Left renal pelvis (tissue), 4 donors: ENCODE measurements at places on chromosomes 11 and 22.

DNA sequence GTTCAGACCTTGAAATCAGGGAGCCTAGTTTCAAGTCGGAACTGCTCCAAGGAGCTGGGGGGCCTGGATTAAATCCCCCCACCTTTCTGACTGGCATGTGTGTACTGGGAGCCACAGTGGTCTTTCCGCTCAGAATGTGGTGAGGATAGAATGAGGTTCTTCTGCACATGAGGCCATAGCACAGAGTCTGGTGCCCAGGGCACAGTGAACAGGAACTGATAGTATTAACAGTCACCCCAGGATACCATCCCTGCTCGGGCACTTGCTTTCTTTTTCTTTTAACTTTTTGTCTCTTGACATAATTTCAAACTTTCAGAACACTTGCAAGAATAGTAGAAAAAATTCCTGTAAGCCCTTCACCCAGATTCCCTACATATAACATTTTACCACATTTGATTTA lies 28.8 kb downstream of the LMO1 start:
- DNase-seq = no peak

- no peak for DNase-seq
Measured at GRCh38 chr11:126956635-126957034, 43.9 kb downstream of the KIRREL3 start.

DNA sequence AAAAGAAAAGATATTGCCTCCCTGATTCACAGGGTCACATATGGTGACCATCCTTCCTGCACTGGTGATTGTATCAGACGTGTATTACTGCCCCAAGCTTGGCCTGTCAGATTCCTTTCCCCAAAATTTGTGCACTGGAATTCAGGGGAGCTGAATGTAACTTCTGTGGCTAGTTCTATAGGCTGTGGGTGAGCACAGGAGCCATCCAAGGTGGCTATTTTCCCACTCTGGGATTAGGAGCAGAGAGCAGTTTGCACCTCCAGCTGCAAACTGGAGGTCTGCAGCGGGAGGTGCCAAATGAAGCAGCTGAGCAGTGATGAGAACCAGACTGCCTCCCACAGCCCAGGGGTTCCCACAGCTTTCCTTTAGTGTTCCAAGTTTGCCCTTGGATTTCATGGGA lies 124.2 kb upstream of the PITPNB start:
- DNase-seq = no peak

- no peak for DNase-seq
Measured at GRCh38 chr11:102171101-102171500, 60.9 kb downstream of the YAP1 start.

- DNase-seq = no peak
Measured at GRCh38 chr11:135006800-135007199, 594.8 kb upstream of the B3GAT1 start.
